ENCODE measurements at places on chromosomes 7 and 10.

- DNase-seq = no peak
Measured at GRCh38 chr10:66837335-66837734, 88.5 kb upstream of the LRRTM3 start.

GRCh38 chr10:85967594-85967993 lies 399.0 kb downstream of the GRID1 start:
- no peak for DNase-seq

DNA sequence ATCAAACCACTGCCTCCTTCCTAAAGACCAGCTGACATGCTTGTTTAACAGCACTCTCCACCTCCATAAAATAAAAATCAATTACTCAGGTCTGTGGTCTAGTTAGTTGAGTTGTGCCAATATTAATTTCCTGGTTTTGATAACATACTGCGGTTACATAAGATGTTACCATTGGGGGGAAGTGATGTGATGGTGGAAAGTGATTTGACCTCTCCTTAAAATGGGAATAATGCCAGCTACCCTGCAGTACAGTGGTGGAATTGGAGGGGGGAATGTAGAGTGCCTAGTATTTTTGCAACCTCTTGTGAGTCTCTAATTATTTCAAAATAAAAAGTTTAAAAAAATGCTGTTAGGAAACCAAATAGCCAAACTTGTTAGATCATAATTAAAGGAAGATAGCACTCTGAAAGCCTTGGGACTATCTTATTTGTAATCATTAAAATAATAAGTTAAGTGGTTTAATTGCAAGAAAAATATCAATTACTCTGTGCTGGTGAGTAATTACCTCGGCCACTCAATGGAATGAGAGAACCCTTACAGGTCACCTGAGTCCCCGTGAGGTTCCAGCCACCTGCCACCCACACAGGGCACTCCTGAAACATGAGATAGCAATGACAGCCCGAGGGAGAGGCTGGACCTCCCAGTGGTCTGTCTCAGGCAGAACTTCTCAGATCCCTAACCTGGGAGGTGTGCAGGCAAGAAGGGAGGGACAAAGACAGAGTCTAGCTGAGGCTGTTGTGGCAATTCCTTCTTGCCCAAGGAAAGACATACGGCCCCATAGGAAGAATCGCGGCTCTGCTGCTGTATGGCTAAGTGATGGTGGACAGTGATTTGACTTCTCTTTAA lies 94.1 kb downstream of the SH3PXD2A start:
- DNase-seq = no peak

DNA sequence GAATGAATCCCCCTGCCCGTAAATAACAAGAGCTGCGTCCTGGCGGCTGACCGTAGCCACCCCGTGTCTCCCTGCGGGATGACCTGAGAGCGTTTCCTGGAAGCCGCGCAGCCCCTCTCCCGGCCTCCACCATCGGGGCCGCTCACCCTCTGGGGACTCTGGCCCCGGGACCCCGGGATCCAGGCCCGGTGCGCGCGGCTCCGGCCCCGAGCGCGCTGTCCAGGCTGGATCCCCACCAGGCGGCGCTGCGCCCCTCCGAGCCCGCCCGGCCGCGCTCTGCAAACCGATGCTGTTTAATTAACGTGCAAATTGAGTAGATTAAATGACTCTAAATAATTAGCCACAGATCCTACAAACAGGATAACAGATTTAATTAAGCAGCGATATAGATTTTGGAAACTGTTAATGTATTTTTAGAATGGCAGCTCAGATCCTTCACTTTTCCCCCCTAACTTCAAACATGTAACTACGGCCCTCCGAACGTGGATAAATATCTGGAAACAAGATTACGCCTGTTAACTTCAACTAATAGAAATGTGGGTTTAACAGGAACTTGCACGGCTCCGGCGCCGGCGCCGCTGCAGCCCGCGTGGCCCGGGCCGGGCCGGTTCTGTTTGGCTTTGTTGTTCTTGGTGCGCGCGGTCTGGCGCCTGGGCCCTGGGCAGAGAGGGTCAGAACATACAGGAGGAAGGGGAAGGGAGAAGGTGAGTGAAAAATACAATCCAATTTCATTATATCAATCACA lies 7.1 kb upstream of the UNCX start:
- peak; percentile 68 for DNase-seq

DNA sequence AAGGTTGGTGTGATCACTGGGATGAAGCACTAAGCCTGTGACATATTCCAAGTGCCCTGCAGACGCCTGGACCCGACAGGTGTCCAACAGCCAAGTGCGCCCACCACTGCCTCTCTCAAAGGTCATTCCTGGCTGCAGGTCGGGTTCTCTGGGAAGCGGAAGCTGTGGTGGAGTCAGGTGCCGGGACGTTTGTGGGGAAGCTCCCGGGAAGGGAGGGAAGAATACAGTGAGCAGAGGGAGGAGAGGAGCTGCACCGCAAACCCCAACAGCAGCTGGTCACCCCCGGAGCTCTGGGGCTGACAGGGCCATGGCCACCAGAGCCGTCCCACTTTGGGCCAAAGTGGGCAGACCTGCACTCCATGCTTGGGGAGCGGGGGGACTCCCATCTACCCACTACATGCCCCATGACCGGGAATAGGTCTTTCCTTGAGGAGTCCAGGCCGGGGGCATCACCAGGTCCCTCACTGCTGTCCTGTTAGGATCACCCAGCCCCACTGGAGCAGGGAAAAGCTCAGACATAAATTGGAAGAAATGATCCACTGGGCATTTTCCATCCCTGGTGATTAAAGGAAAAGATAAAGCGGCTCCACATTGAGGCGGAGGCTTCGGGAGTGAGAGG lies 84.5 kb upstream of the PPP2R2D start:
- DNase-seq = no peak

DNA sequence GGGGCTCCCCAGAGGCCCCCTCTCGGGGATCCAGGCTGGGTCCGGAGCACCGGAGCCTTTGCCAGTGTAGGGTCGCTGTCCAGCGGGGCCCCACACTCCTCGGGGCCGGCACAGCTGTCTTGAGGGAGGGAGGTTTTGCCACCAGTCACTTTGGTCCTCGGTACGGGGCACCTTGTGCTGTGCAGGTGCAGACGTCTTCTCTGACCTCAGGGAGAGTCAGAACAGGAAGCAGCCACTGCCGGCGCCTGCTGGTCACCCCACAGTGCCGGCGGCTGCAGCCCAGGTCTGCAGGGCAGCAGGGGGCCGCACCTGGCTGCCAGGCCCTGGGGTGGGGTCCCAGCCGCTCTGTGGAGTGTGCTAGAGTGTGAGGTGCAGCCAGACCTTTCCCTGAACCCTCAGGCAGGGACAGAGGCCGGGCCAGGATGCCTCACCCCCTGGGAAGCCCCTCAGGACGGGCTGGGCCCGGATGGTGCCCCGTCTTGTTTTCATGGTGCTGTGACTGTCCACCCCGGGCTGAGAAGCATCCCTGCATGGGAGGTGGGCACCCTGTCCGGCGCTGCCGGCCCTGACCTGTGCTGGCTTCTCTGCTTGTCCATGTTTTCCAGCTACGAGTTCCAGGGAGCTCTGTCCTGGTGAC lies 8.2 kb downstream of the MAFK start:
- no peak for DNase-seq

DNA sequence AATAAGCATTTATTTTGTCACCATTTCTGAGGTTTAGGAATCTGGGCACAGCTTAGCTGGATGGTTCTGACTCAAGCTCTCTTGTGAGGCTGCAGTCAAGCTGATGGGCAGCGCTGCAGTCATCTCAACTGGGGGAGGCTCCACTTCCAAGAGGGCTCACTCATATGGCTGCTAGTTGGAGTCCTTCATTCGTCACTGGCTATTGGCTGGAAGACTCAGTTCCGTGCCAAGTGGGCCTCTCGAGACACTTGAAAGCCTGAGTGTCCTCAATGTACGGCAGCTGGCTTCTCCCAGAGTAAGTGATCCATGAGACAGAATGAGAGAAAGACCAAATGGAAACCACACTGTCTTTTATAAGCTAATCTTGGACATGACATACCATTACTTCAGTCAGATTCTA lies 21.6 kb upstream of the COL13A1 start:
- DNase-seq = no peak

DNA sequence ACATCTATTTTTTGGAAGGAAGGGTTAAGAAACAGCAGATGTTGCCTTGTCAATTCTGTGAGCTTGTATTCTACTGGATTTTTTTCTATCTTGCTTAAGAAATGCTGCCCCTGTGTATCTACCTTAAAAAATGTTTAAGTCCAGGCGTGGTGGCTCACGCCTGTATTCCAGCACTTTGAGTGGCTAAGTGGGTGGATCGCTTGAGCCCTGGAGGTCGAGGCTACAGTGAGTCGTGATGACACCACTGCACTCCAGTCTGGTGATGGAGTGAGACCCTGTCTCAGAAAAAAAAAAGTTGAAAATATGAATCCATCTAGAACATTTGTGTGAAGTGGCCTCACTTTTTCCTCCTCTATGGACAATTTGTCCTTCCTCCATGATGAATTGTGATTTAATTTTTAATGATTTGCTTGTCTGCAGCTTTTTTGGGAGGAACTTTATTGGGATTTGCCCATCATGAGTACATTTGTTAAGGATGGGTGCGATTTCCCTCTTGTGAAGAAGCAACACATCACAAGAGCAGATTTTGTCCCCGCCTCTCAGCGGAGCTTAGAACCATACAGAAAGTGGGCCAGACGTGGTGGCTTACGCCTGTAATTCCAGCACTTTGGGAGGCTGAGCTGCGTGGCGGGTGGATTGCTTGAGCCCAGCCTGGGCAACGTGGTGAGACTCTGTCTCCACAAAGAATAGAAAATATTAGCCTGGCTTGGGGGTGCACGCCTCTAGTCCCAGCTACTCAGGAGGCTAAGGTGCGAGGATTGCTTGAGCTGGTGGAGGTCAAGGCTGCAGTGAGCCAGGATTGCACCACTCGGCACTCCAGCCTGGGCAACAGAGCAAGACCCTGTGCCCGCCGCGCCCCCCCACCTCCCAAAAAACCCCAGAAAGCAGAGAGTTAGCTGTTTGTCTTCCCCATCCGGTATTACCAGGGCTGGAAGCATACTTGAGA lies 57.7 kb downstream of the DNAJB6 start:
- no peak for DNase-seq

DNA sequence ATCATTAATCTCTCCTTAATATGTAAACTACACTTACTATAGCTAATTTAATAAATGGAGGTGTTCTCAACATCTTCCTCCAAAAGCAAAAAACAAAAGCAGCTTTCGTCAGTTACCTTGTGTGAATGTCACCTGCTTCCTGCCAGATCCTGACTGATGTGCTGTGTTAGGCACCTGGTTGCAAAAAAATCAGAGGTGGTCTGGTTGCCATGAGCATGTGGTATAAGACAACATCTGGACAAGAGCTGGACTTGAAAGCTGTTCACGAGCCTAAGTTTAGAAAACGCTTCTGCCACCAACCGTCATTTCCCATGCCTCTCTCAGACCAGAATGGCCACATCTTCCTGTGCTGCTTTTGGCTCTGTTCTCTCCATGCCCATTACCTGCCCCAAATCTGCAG lies 42.0 kb upstream of the GGCT start:
- no peak for DNase-seq

DNA sequence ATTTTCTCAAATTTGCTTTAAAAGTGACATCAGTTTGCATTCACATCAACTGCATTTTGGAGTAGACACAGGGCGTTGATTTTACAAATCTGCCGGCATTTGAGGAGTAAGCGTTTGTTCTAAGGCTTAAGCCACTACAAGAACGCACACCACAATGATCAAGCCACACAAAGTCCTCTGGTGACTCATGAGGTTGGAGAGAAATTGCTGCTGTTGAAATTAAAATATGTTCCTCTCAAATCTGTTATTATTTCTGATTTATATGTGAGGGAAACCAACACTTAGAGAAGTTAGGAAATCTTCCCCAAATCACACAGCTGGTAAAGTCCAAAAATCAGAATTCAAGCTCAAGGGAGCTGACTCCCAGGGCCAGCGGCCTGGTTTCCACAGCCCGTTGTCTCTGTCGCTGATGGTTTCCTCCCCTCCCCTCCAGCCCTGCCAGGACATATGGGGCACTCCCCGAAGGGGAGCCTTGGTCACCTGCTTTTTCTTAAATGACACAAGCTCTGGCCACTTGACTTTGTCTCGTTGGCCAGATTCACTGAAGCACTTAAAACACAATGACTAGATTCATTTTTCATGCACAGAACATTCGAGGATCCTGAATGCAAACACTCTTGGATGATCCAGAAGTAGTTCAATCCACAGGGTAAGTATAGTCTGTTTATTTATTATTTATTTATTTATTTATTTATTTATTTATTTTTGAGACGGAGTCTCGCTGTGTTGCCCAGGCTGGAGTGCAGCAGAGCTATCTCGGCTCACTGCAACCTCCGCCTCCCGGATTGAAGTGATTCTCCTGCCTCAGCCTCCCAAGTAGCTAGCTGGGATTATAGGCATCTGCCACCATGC lies 29.2 kb upstream of the KLF6 start:
- DNase-seq = no peak

GRCh38 chr10:48981310-48981907 lies 41.8 kb upstream of the LRRC18 start:
- DNase-seq = peak; percentile 82

GRCh38 chr10:44374155-44374554 lies 10.7 kb downstream of the CXCL12 start:
- no peak for DNase-seq

DNA sequence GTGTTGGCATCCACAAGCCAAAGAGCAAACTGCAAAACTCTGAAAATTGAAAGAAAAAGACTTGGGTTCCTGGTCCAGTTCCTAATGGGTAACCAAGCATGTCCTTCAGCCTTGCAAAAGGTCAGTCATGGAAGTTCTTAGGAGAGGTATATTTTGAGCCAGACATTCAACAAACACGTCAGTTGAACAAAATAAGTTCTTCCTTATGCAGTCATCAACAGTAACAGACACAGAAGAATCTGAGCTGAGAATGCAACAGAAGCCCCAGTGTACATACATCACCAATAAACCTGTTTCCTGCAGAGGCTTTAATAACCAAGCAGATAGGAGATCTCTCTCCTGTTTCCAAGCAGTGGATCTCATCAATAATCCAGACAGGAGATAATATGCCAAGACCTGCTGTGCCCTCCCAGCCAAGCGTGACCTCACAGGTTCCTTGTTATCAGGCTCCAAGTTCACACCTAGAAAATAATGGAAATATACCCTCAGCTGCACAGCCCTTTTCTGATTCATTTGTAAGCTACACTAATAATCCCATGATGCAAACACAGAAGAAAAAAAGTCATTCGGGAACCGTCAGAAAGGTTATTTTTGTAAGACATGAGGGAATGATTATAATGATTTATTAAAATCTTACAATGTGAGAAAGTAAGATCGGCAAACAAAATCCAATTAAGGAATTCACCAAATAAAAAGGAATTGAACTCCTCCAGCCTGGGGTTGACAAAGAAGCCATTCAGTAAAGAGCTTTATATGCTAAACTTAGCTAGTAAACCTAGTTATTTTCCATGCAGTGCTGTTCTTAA lies 90.7 kb downstream of the DGKI start:
- DNase-seq = no peak

DNA sequence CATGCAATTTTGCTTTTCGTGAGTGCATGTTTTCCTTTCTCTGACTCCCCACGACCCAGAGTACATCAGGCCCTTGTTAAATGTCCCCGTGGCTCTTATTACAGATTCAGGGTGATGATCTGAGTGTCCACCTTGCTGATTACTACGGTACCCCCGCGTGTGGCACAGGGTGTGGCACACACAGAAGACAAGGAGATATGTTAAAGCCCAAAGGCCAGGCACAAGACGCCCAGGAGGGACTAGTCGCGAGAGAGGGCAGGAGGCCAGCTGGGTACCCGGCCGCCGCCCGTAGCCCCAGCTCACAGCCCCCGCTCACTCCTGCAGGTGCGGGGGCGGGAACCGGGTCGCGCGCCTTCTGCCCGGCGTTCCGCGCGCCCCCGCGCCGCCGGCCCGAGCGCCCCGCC lies 281 bp upstream of the EXOC6 start:
- DNase-seq = no peak

Measured in endothelial cell (in vitro differentiated cells).